BJ (cell line): ENCODE measurements at places on chromosomes 2 and 18. TPM values are rescaled to one million over a fixed set of nuclear protein-coding genes. Genes with fewer than 3 reads are reported as not detected.
A peak's percentile ranks its signal among the peaks of the same experiment; 100 is the strongest.

The NEB gene
- polyA plus RNA-seq, result under 0.01 and 0.01 TPM in 2 replicates

The IL37 gene
- not detected in 2 replicates for polyA plus RNA-seq

The LONRF2 gene
- 0.02 and 0.04 TPM in 2 replicates for polyA plus RNA-seq

The KIF5C gene
- polyA plus RNA-seq, result 0.17 and 0.23 TPM in 2 replicates

The SLC5A6 gene
- 22.3 and 33.7 TPM in 2 replicates for polyA plus RNA-seq

The SLC30A3 gene
- 0.06 and 0.10 TPM in 2 replicates for polyA plus RNA-seq

The INPP5D gene
- 0.26 and 0.38 TPM in 2 replicates for polyA plus RNA-seq

DNA sequence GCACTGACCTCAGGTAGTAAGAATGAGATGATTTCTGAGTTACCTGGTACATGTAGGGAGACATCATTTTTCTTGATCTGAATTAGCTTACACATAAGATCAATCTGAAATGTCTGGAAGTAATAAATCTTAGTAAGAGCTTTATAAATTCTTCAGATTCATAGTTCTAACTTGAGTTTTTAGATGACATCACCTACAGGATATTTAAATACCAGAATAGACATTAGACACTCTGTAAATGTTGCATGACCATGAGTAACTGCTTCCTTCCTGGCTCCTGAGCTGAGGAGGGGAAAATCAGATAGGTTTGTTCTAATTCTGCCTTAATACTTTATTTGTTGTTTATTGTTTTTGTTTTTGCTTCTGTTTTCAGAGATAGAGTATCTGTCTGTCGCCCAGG is 181.8 kb downstream of the PHLPP1 start:
- DNase-seq, result no peak

DNA sequence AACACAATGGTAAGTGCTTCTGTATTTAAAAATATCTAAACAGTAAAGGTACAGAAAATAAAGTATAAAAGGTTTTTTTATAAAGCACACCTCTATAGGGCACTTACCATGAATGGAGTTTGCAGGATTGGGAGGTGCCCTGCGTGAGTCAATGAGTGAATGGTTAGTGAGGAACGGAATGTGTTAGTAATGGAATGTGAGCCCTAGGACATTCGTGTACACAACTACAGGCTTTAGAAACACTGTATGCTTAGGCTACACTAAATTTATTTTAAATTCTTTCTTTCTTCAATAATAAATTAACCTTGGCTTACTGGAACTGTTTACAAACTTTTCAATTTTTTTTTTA is 337.9 kb upstream of the SLC39A10 start:
- no peak for DNase-seq

- DNase-seq, result peak; percentile 39
Observed at GRCh38 chr2:54504866-54505265, 48.7 kb downstream of the SPTBN1 start.

DNA sequence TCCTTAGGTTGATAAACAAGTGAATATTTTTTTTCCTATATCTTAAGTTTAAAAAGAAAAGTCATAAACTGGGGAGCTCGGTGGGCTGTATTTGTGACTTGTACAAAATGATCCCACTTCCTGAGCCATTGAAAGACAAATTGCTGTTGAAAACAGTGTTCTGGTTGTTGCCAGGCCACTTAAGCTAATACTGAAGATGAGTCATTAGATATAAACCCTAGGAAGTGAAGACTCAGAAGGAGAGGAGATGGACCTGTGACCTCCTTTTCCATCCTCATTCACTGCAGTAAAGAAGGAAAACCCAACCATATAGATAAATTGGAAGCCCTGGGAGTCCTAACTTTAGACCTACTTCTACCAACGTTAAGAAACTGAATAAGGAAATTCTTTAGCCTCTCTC is 46.2 kb upstream of the SERPINE2 start:
- no peak for DNase-seq

GRCh38 chr2:12020833-12021469 is 274.5 kb downstream of the LPIN1 start:
- no peak for DNase-seq

GRCh38 chr2:1397350-1397749 is 15.9 kb upstream of the TPO start:
- no peak for DNase-seq

GRCh38 chr18:21522530-21522929 is 78.0 kb downstream of the ESCO1 start:
- DNase-seq, result no peak

DNA sequence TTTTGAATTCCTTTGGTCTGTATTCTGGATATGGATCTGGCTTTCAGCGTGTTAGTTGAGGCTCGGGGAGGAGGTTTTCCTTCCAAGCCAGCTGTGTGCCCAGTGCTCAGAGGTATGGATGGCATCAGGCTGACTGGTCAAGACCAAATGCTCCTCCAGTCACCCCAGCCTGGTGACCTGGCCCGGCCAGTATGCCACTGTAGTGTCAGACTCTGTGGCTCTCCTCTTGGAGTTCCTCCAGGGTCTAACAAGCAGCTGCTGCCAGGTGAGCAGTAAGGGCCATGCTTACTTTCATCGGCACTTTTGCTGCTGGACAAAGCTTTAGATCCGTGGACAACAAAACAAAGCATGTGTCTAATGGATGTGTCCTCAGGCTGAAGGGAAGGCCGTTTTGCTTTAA is 44.1 kb downstream of the CABLES1 start:
- DNase-seq, result no peak

GRCh38 chr2:171830039-171830438 is 64.0 kb downstream of the SLC25A12 start:
- DNase-seq, result no peak
